Activated CD8-positive, alpha-beta T cell treated with anti-CD3 and anti-CD28 coated beads, Interleukin-2, amount 10 ng/mL, durations not matched to agents 7 days and 5 days (primary cell): ENCODE measurements at places on chromosomes 13 and 19. TPM values are rescaled to one million over a fixed set of nuclear protein-coding genes. Genes with fewer than 3 reads are reported as not detected.
A peak's percentile ranks its signal among the peaks of the same experiment; 100 is the strongest.

DNA sequence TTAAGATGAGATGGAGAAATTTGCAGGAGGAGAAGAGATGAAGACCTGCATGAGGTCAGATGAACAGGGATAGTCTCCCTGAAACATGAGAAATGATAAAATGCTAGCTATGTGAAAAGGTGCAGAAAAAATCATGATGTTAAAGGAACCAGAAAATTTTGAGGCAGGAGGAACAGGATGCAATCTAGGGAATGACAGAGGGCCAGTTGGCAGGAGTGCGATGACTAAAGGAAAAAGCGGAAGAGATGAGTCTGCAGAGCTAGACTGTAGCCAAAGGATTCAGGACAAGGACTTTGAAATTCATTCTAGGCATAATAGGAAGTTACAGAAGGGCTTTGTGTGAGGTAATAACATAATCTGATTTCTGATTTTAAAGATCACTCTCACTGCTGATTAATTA, 77.9 kb downstream of the TRPC4 start:
- no peak overlapping the region for H3K4me3 ChIP-seq
- no peak for DNase-seq
- H3K36me3 ChIP-seq = no peaks in the 10 kb centered on the region
- H3K4me1 ChIP-seq = no peaks in the 10 kb centered on the region
- H3K27me3 ChIP-seq = no peaks in the 10 kb centered on the region
- no peak overlapping the region for H3K27ac ChIP-seq

DNA sequence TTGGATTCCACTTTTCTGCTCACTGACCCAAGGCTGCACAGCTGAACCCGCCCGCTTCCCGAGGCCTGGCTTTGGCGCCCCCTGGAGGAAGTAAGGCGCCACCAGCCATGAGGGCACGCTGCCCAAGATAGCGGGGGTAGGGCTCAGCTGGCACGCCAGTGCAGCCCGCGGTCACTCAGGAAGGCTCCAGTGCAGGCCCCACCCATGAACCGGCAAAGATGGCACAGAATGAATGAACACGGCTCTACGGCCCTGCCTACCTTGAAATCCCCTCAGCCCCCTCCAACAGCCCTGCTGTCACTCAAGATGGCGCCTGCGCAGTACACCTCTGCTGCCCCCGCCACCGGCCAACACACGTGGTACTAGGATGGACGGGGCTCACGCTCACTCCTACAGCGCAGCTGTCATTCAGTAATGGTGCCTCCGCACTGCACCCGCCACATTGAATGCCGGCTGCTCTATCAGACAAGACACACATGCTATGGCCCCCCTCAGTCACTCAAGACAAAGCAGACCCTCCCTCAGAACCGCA, 3.0 kb downstream of the PEG3 start:
- no peak for DNase-seq
- H3K36me3 ChIP-seq = peaks cover 19% of the 10 kb centered on the region
- H3K27ac ChIP-seq = peak overlapping the region; percentile 24
- H3K4me1 ChIP-seq = no peaks in the 10 kb centered on the region
- peaks cover 3% of the 10 kb centered on the region for H3K27me3 ChIP-seq

DNA sequence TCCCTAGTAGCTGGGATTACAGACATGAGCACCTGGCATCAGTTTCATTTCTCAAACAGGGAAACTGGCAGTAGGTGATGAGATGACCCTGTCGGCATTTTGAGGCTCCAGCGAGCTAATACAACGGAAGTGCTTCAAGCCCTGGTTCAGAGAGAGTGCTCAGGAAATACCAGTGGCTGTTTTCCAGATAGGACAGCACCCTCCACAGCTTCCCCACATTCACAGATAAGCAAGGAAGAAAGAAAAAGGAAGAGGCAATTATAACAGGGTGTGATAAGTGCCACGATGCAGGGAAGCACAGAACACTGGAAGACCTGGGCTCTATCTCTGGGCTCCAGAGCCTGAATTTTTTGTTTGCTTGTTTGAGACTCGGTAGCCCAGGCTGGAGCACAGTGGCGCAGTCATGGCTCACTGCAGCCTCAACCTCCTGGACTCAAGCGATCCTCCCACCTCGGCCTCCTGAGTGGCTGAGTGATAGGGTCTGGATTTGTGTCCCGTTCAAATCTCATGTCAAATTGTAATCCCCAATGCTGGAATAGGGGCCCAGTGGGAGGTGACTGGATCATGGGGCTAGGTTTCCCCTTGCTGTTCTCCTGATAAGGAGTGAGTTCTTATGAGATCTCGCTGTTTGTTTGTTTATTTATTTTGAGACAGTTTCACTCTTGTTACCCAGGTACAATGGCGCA, 43.5 kb downstream of the PIN1 start:
- no peaks in the 10 kb centered on the region for H3K27me3 ChIP-seq
- no peak for DNase-seq
- H3K36me3 ChIP-seq = no peaks in the 10 kb centered on the region

DNA sequence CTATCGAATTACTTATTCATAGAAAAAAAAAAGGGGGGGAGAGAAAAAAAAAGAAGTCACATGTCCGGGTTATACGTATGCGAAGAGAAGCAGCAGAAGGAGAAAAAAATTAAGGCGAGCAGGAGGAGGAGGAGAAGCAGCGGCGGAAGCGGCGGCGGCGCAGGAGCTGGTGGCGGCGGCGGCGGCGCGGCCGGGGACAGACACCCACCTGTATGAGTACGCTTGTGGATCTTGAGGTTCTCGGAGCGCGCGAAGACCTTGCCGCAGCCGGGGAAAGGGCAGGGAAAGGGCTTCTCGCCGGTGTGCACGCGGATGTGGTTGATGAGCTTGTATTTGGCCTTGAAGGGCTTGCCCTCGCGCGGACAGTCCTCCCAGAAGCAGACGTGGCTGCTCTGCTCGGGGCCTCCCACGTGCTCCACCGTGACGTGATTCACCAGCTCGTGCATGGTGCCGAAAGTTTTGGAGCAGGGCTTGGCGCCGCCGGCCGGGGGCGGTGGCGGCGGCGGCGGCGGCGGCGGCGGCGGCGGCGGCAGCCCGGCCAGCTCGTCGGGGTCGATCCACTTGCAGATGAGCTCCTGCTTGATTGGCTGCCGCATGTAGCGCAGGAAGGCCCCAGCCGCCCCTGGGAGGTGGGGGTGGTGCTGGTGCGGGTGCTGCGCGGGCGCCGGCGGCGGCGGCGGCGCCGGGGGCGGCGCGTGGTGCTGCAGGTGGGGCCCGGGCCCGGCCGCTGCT, 1.5 kb downstream of the ZIC5 start:
- DNase-seq = peak; percentile 48
- peaks cover 13% of the 10 kb centered on the region for H3K4me1 ChIP-seq
- peaks cover 74% of the 10 kb centered on the region for H3K27me3 ChIP-seq
- H3K4me3 ChIP-seq = peak overlapping the region; percentile 68

DNA sequence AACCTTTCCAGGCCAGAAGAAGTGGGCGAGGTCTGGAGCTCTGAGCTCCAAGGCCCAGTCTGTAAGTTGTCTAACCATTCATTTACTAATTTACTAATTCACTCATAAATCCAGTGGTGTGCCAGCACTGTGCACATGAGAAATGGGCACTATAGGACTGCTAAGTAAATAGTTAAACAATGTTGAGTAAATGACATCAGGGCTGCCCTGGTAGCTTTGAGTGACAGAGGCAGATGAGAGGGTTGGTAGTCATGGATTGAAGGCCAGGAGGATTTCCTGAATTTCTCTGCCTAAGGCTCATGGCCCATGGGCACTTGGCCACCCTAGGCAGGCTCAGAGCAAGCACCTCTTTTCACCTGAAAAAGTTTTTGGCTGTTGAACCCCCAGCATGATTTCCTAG, 216.9 kb upstream of the RXFP2 start:
- H3K4me3 ChIP-seq = no peak overlapping the region
- no peaks in the 10 kb centered on the region for H3K27me3 ChIP-seq
- no peaks in the 10 kb centered on the region for H3K36me3 ChIP-seq

DNA sequence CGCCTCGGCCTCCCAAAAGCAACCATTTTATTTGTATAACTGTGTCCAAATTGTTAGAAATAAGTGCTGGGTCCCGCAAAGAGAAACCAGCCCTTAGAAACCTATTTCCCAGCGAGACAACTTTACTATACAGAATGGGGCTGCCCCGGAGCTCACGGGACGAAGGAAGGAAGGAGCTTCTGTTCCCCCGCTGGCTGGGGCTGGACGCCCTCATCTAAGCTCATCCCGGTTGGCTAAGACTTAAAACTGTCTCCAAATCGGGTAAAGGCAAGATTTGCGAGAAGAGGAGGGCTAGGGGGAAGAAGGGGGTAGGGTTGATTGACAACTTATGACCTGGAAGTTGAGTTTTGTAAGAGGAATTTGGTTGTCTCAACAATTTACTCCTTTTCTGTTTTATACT, 12.3 kb upstream of the BSG start:
- H3K4me1 ChIP-seq = peaks cover 3% of the 10 kb centered on the region
- H3K36me3 ChIP-seq = no peaks in the 10 kb centered on the region
- H3K27me3 ChIP-seq = no peaks in the 10 kb centered on the region

GRCh38 chr13:20053016-20053415, 94.5 kb downstream of the ZMYM2 start:
- peaks cover 33% of the 10 kb centered on the region for H3K36me3 ChIP-seq
- no peaks in the 10 kb centered on the region for H3K27me3 ChIP-seq
- DNase-seq = no peak

GRCh38 chr13:53064731-53065130, 36.1 kb downstream of the OLFM4 start:
- H3K4me3 ChIP-seq = no peak overlapping the region
- H3K36me3 ChIP-seq = no peaks in the 10 kb centered on the region
- H3K4me1 ChIP-seq = no peaks in the 10 kb centered on the region
- H3K27me3 ChIP-seq = no peaks in the 10 kb centered on the region

- peaks cover 4% of the 10 kb centered on the region for H3K36me3 ChIP-seq
- no peak overlapping the region for H3K4me3 ChIP-seq
- H3K4me1 ChIP-seq = no peaks in the 10 kb centered on the region
Measured at GRCh38 chr13:75830842-75831241, 194.7 kb downstream of the LMO7 start.

GRCh38 chr19:39996218-39996810, 546 bp upstream of the ZNF546 start:
- H3K4me1 ChIP-seq = peaks cover 33% of the 10 kb centered on the region
- DNase-seq = peak; percentile 56
- H3K27me3 ChIP-seq = no peaks in the 10 kb centered on the region
- peaks cover 46% of the 10 kb centered on the region for H3K36me3 ChIP-seq
- H3K4me3 ChIP-seq = peak overlapping the region; percentile 89

DNA sequence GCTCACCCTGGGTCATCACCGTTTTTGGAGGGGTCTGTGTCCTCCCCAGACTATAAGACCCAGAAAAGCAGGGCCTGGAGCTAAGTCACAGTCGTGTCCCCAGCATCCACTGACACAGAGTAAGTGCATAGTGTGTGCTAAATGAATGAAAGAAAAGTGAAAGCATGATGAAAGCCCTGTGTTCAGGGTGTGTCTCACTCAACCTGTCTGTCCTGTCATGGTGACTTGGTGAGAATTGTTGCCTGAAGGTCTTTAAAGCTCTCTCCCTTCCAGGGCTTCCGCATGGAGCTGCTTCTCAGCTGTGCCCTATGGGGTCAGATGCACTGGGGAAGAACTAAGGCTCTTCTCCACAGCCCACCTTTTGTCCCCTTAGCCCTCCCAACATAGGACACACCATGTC, 20.5 kb upstream of the IGFL1 start:
- no peaks in the 10 kb centered on the region for H3K36me3 ChIP-seq
- peaks cover 16% of the 10 kb centered on the region for H3K27me3 ChIP-seq
- no peaks in the 10 kb centered on the region for H3K4me1 ChIP-seq
- H3K27ac ChIP-seq = no peak overlapping the region

DNA sequence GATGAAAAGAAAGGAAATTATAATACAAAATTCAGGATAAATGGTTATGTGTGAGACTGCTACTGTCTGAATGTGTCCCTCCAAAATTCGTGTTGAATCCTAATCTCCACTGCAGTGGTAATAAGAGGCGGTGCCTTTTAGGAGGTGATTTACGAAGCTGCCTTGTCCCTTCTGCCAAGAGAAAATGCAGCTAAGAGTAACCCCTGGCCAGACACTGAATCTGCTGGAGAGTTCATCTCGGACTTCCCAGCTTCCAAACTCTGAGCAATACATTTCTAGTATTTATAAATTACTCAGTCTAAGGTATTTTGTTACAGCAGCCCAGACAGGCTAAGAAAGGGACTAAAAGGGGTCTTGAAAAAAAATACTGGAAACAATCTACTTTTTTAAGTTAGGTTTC, 152.6 kb downstream of the KLF12 start:
- peaks cover 19% of the 10 kb centered on the region for H3K36me3 ChIP-seq
- H3K27ac ChIP-seq = no peak overlapping the region
- peaks cover 19% of the 10 kb centered on the region for H3K4me1 ChIP-seq
- H3K27me3 ChIP-seq = no peaks in the 10 kb centered on the region
- no peak for DNase-seq

GRCh38 chr13:36275190-36276002, 22.2 kb downstream of the CCDC169 start:
- H3K4me3 ChIP-seq = no peak overlapping the region
- no peaks in the 10 kb centered on the region for H3K36me3 ChIP-seq
- H3K27me3 ChIP-seq = peaks cover 15% of the 10 kb centered on the region

The GIPR gene
- 9.2 TPM for total RNA-seq

DNA sequence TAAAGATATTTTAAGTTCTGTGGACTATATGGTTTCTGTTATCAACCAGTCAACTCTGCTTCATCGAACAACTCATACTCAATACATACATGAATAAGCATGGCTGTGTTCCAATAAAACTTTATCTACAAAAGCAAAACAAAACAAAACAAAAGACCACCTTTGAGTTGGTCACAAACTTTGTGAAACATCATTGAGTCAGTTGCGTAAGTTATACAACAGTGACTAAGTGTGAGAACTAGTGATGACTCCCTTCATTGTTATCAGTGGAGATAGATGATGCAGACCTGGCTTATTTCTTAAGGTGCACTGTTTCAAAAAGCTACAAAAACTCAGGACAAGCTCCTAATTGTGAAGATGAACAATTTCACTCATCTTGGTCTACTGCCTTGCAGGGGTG, 14.5 kb upstream of the KLK4 start:
- H3K4me1 ChIP-seq = peaks cover 16% of the 10 kb centered on the region
- H3K36me3 ChIP-seq = no peaks in the 10 kb centered on the region
- no peak for DNase-seq

DNA sequence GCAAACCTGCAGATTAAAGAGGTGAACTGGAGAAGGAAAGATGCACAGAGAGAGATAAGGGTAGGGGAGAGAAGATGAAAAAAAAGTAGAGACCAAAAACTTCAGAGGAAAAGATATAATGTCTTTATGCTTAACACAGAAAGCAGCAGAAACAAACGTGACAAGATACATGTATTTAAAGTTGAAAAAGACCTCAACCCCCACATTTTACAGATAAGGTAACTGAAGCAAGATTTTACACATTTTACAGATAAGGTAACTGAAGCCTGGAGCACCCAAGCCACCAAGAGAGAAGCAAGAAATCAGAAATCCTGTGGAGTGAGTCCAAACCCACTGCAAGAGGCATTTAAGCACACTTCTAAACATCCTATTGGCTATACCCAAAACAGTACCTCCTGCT, 185.3 kb downstream of the TBC1D4 start:
- peak overlapping the region; percentile 41 for H3K27ac ChIP-seq
- H3K4me1 ChIP-seq = peaks cover 20% of the 10 kb centered on the region
- H3K36me3 ChIP-seq = peaks cover 26% of the 10 kb centered on the region
- H3K27me3 ChIP-seq = no peaks in the 10 kb centered on the region
- H3K4me3 ChIP-seq = no peak overlapping the region

DNA sequence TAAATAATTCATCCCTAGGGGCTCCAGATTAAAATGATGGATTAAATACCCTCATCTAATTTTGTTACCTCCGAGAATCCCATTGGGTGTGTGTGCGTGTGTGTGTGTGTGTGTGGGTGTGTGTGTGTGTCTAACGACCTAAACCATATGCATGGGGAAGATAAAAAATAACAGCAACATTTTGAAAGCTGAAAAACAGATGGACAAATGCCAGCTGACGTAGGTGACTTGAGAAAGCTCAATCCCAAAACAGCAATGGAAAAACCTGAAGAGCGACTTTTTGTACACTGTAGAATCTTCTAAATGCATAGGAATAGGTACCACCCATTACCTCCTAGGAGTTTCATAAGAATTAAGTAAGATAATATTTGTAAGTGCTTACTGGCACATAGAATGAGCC, 8.7 kb upstream of the RPL21 start:
- H3K27ac ChIP-seq = no peak overlapping the region
- H3K36me3 ChIP-seq = peaks cover 6% of the 10 kb centered on the region
- DNase-seq = no peak

The NDUFS7 gene
- total RNA-seq = 122 TPM
